ENCODE measurements at places on chromosomes 3 and 15.

DNA sequence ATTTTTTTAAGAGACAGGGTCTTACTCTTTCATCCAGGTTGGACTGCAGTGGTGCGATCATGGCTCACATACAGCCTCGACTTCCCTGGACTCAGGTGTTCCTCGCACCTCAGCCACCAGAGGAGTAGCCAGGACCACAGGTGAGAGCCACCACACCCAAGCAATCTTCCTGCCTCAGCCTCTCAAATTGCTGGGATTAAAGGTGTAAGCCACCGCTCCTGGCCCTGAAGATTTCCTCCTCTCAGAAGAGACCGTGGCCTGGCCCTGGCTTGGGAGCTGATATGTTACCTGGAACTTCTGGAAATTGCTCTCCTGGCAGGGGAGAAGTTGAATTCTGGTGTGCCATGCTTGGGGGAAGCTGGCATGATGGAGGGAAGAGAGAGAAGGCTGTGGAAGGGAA, 36.2 kb downstream of the PPCDC start:
- no peak for DNase-seq

- no peak for DNase-seq
Measured at GRCh38 chr3:177731644-177732268, 534.5 kb upstream of the TBL1XR1 start.

DNA sequence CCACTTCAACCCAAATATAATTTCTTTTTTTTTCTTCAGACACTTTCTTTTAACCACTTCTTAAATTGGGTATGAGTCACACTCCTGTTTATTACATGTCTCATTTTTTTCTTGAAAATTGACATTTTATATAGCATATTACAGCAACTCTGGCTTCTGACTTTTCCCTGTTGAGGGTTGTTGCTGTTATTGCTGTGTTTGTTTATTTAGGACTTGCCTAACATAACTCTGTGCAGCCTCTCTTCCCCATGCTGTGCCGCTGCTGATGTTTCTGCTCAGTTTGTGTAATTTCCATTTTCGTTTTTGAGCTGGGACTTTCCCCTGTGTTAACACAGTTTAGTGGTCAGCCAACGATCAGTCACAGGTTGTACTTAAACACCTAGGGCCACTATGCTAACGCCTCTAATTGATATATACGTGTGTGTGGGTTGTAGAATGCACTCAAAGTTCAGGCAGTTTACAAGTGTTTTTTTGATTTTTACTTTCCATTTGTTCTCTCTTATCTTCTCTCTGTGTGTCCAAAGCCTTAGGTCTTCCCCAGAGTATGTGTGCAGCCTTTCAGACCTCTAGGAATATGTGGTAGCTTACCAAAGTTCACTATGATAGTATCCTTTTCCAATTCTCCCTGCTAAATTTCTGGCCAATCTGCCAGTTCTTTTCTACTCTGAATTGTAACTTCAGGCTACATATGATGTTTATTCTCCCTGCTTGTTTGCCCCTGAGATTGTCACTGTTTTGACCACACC, 337.2 kb downstream of the ZBTB20 start:
- no peak for DNase-seq

DNA sequence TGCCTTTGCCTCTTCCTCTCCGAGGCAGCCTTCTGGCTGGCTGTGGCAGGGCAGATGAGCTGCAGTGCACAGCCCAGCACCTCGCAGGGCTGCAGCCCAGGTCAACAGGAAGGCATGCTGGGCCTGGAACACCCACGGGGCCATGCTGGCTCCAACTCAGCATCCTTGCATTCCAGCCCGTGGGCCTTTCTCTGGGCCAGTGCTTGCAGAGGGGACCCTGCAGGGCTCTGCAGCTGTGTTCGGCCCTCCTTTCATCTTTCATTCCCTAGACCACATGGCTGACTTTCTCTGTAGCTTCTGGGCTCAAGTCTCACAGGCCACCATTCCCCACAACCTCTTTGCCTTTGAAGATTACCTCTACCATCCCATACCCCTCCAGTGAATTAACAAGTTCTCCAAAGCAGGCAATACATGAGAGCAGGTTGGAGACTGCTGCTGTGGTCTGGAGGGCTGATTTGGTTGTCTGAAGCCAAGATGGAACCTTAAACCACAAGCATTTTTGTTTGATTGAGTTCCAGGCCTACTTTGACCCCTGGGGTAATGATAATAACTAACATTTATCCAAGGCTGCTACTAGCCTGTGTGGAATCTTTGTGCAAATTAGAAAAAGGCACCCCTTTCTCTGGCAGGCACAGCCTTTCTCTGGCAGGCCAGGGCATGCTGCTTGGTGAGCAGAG, 5.9 kb downstream of the FAM131A start:
- no peak for DNase-seq

- no peak for DNase-seq
Measured at GRCh38 chr15:89114990-89115389, 26.7 kb downstream of the ABHD2 start.

DNA sequence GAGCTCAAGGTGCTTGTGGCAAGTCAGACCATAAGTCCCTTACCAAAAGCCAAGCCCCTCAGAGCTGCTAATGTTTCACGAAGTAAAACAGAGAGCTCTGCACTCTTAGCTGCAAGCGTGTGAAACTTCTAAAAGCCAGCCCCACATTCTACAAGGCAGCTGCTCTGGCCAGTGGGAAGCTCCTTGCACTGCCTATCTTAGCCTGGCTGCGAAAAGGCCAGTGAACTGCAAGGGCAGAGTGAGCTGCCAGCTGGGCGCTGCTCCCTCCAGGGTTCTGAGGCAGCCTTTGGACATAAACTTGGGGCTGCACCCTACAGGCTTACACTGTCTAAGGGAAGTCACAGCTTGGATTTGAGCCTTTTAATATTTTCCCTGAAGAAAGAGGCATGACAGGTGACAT, 2.2 kb upstream of the MUSTN1 start:
- no peak for DNase-seq

GRCh38 chr3:150635076-150635475, 32.0 kb downstream of the SELENOT start:
- DNase-seq = no peak

DNA sequence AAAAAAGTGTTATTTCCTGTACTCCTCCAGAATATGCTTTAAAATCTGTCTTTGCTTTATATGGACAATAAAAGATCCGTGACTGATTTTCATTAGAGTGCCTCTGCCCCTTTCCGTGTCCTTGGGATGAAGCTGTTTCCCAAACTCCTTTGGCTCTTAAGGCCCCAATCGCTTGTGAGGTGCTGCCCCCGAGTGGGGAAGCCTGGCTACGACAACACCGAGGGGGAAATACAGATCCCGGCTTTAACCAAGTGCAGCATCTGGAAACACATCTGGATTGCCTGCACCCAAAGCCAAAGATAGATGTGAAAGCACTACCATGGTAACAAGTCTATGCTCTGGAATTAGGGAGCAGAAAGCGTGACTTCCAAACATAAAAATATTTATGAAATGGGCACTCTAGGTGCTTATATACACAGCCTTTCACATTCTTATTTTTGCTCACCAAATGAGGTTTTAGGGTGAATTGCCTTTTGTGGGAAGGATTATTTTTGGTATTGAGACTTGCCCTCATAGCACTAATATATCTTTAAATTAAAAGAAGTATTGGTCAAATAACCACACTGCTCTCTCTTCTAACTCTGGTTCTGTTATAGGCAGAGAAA, 40.6 kb upstream of the ADCY5 start:
- peak; percentile 22 for DNase-seq
